ENCODE measurements at places on chromosomes 11 and 22.

- DNase-seq = no peak
These were observed 7.2 kb upstream of the EHD1 start for GRCh38 chr11:64885367-64886286.

GRCh38 chr11:32079553-32079952, 11.3 kb upstream of the RCN1 start:
- DNase-seq = no peak

- no peak for DNase-seq
These were observed 64.4 kb upstream of the SLC17A6 start for GRCh38 chr11:22273781-22274180.

DNA sequence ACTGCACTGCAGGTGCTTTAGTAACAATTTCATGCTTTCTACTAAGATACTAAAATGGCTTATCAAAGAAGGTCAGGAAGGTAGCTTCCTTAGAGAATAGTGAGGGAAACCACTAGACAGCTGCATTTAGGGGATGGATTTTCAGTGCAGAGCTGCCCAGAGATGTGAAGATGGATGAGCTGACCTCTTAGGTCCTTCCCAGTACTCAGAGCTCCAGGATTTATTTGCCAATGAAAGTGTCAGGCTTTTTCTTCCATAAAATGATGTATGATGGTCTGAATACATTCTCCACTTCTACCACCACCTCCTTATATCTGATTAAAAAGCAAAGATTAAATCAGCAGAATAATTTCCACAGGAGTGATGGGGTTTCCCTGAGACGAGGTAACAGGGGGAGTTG, 35.0 kb downstream of the SC5D start:
- DNase-seq = no peak

- DNase-seq = peak; percentile 6
These were observed 11.3 kb upstream of the MOGAT2 start for GRCh38 chr11:75706260-75706729.

Data from amniotic stem cell (primary cell).